Fibroblast of lung (primary cell): ENCODE measurements at places on chromosomes 5 and 9. TPM values are rescaled to one million over a fixed set of nuclear protein-coding genes. Genes with fewer than 3 reads are reported as not detected.

Gene SLC45A2
- polyA plus RNA-seq: 0.03 TPM in 1 of 2 replicates, not detected in the other

Gene GDA
- 0.01 TPM in 1 of 2 replicates, not detected in the other for polyA plus RNA-seq

DNA sequence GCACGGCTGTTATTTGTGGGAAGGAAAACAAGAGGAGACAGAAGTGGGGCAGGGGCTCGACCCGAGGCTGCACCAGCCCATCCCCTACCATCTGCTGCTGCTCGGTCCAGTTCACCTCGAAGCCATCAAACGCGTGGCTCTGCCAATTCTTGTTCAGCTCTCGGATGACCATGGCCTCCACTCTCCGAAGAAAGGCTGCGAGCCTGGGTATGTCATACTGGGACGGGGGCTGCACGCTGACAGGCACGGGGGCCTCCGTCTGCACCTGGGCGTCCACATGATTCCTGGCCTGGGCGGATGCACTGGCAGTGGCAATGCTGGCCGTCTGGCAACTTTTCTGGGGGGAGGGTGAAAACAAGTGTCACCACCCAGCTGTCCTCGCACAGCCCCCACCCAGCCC is 16.0 kb downstream of the DYNC2I2 start:
- H3K27me3 ChIP-seq: no peaks in the 10 kb centered on the region
- no peak overlapping the region for H3K4me3 ChIP-seq
- DNase-seq: no peak
- no peak overlapping the region for H3K27ac ChIP-seq

- no peak for DNase-seq
- no peaks in the 10 kb centered on the region for H3K4me1 ChIP-seq
- H3K36me3 ChIP-seq: no peaks in the 10 kb centered on the region
These were observed 16.2 kb upstream of the C9orf72 start for GRCh38 chr9:27589462-27589861.

Gene PANK3
- 14.9 and 26.9 TPM in 2 replicates for polyA plus RNA-seq

Gene STKLD1
- 0.62 and 0.79 TPM in 2 replicates for polyA plus RNA-seq

- H3K27me3 ChIP-seq: no peaks in the 10 kb centered on the region
- no peaks in the 10 kb centered on the region for H3K36me3 ChIP-seq
- H3K4me1 ChIP-seq: no peaks in the 10 kb centered on the region
- H3K4me3 ChIP-seq: no peak overlapping the region
- no peak overlapping the region for H3K27ac ChIP-seq
- DNase-seq: no peak
These were observed 160.9 kb upstream of the SLC30A5 start for GRCh38 chr5:68932830-68933434.

DNA sequence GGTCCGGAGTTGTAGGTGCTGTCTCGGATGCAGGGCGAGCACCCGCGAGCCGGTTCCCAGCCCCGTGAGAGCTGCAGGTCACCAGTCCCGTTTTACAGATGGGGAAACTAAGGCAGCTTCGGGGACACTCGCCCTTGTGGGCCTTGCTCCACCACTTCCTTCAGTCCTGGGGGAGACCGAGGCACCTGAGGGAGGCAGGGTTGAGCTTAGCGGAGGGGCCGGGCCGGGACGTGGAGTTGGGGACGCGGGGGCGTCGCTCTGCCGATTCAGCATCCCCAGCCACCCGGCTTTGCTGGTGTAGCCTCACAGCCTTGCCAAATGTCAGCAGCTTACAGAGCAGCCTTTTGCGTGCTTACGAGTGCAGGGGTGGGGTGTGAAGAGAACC is 530 bp downstream of the BBLN start:
- peaks cover 6% of the 10 kb centered on the region for H3K36me3 ChIP-seq
- H3K4me3 ChIP-seq: peak overlapping the region; percentile 93
- peak; percentile 29 for DNase-seq
- H3K27ac ChIP-seq: peak overlapping the region; percentile 57

Gene CAMK2A
- polyA plus RNA-seq: 1.5 and 3.1 TPM in 2 replicates

Gene FOXE1
- 0.01 and 2.0 TPM in 2 replicates for polyA plus RNA-seq

GRCh38 chr5:181160152-181160754 is 12.9 kb downstream of the OR2V2 start:
- peak overlapping the region; percentile 86 for H3K27ac ChIP-seq
- no peaks in the 10 kb centered on the region for H3K27me3 ChIP-seq
- H3K4me1 ChIP-seq: peaks cover 4% of the 10 kb centered on the region
- peak overlapping the region; percentile 33 for H3K4me3 ChIP-seq
- H3K36me3 ChIP-seq: no peaks in the 10 kb centered on the region
- peak; percentile 56 for DNase-seq

Gene VAV2
- 13.7 and 14.9 TPM in 2 replicates for polyA plus RNA-seq

DNA sequence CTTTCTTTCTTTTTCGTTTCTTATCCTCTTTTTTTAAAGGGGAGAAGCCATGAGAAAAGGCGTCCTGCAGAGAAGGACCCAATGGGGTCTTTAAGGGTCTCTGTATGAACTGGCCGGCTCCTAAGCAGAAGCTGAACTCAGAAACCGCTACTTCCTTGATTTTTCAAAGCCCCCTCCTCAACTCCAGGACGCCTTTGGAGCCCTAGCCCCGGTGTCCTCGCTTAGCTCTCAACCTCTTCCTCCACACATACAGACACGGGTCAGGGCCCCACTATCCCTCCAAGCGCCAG is 8.3 kb downstream of the PAX5 start:
- no peaks in the 10 kb centered on the region for H3K4me1 ChIP-seq
- H3K4me3 ChIP-seq: no peak overlapping the region
- H3K27me3 ChIP-seq: peaks cover 82% of the 10 kb centered on the region
- H3K36me3 ChIP-seq: no peaks in the 10 kb centered on the region
- no peak overlapping the region for H3K27ac ChIP-seq

DNA sequence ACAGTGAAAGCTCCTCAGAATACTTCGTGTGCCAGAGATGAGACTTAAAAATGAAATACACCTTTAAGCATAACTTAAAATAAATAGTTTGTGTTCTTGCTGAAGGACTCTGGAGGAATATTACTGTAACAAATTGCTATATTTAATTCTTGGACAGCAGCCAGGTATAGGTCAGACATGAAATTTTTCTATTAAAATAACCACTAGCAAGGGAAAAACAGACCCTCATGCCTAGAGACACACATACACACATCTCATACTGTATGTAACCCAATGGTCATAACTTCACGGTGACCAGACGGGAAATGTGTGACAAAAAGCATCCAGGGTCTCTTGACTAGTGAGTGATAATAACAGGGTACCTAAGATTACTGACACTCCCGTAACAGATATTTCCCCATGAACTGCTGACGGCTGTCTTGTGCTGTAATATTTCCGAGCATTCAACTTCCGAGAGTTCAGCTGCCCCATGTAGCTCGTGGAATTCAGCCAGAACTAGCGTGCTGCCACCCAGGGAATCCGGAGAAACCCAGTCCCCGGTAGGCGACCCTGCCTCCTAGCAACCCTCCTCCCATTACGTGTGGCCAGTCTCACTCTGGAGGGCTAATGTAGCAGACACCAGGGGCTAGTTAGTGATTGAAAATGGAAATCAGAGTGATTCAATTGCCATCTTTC is 2295.1 kb upstream of the WWC1 start:
- no peak overlapping the region for H3K27ac ChIP-seq
- H3K4me3 ChIP-seq: no peak overlapping the region
- no peaks in the 10 kb centered on the region for H3K4me1 ChIP-seq
- H3K36me3 ChIP-seq: no peaks in the 10 kb centered on the region
- no peak for DNase-seq

DNA sequence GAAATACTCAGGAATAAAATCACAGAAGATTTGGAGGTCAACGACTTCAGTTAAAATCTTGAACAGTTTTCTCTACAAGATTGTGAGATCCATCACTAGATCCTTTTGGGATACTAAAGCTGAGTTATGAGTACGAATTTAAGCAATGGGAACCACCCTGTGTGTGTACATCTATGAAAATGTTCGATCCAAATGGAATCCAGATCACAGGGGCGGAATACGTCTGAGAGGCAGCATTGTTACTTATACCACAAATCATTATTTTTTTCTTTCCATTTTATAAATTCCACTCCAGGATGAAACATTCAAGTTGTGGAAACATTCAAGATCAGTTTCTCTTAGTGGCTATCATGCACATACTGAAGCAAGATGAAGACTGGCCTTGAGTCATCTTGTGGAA is 239.3 kb upstream of the PAPPA start:
- H3K4me3 ChIP-seq: no peak overlapping the region
- DNase-seq: no peak
- H3K4me1 ChIP-seq: peaks cover 3% of the 10 kb centered on the region
- no peak overlapping the region for H3K27ac ChIP-seq

Gene PLEKHG4B
- 0.01 and 0.08 TPM in 2 replicates for polyA plus RNA-seq

Gene AK8
- 0.25 and 0.50 TPM in 2 replicates for polyA plus RNA-seq

GRCh38 chr5:127536687-127537086 is 19.2 kb downstream of the PRRC1 start:
- no peaks in the 10 kb centered on the region for H3K27me3 ChIP-seq
- H3K27ac ChIP-seq: no peak overlapping the region
- H3K4me3 ChIP-seq: no peak overlapping the region
- no peaks in the 10 kb centered on the region for H3K4me1 ChIP-seq

Gene MARVELD2
- polyA plus RNA-seq: 2.9 and 5.1 TPM in 2 replicates

DNA sequence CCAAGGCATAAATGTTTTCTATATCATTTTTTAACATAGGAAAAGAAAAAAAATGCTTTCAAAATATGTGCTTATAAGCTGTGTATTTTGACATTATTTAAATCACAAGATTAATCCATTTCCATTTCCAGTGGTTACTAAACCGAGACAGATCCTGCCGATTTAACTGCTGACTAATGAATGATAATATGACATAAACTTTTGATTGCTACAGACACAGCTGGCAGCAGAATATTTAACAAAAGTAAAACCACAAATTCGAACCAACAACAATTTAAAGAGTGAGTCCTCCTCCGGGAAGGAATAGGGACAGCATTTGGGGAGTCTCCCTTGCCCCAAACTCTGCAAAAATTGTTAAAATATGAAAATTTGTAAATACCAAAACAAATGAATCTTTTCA is 401.3 kb upstream of the DAB2 start:
- H3K27ac ChIP-seq: no peak overlapping the region
- H3K4me3 ChIP-seq: no peak overlapping the region
- DNase-seq: no peak
- H3K36me3 ChIP-seq: no peaks in the 10 kb centered on the region
- H3K4me1 ChIP-seq: no peaks in the 10 kb centered on the region
- no peaks in the 10 kb centered on the region for H3K27me3 ChIP-seq

Gene GBA2
- 24.1 and 25.5 TPM in 2 replicates for polyA plus RNA-seq

- no peaks in the 10 kb centered on the region for H3K4me1 ChIP-seq
- H3K27me3 ChIP-seq: no peaks in the 10 kb centered on the region
These were observed 151.7 kb upstream of the NMUR2 start for GRCh38 chr5:152556784-152557183.

- no peaks in the 10 kb centered on the region for H3K27me3 ChIP-seq
- H3K4me1 ChIP-seq: peaks cover 26% of the 10 kb centered on the region
- no peak overlapping the region for H3K4me3 ChIP-seq
- no peak for DNase-seq
- H3K27ac ChIP-seq: no peak overlapping the region
These were observed 16.2 kb downstream of the GPX3 start for GRCh38 chr5:151036556-151036955.
